ENCODE measurements at places on chromosomes 7 and 10.

- DNase-seq: no peak
Observed at GRCh38 chr10:49325916-49326783, 27.2 kb downstream of the C10orf71 start.

DNA sequence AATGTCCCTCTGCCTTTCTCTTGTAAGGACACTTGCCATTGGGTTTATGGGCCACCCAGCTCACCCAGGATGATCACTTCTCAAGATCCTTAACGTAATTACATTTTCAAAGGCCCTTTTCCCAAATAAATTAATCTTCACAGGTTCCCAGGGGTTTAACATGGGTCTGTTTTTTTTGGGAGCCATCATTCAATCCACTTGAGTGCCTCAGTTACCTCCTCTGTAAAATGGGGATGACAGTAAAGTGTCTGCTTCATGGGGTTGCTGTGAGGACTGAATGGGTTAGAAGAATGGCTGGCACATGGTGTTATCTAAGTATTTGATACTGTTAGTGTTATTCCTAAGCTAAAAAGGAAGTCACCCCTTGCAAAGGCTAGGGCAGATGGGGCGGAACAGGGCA, 7.4 kb downstream of the C10orf105 start:
- DNase-seq: no peak

- DNase-seq: no peak
Observed at GRCh38 chr10:112792487-112793201, 157.4 kb upstream of the TCF7L2 start.

DNA sequence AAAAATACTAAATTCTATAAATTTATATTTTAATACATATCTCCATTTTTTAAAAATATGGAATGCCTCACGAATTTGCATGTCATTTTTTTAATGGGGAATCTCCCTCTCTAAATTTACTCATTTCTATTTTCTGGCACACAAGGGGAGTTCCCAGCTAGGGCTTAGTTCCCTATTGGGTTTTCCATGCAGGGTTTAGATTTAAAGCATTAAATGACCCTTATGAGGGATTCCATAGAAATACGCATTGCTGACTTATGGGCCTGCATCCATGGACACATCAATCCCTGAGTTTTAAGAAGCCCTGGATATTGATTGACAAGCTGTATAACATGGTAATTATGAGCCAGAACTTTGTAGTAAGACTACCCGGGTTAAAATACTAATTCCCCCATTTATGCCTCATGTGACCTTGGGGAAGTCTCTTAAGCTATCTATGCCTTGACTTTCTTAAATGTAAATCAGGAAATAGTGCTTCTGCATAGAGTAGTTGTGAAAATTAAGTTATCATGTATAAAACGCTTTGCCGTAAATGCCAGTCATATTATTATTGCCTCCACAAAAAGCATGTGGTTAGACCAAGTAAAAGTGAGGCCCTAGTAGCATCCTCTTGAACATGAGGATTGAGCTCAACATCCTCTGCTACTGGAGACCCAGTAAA, 78.8 kb upstream of the ANKRD1 start:
- DNase-seq: no peak

GRCh38 chr7:91894781-91895480, 14.4 kb upstream of the MTERF1 start:
- DNase-seq: no peak

DNA sequence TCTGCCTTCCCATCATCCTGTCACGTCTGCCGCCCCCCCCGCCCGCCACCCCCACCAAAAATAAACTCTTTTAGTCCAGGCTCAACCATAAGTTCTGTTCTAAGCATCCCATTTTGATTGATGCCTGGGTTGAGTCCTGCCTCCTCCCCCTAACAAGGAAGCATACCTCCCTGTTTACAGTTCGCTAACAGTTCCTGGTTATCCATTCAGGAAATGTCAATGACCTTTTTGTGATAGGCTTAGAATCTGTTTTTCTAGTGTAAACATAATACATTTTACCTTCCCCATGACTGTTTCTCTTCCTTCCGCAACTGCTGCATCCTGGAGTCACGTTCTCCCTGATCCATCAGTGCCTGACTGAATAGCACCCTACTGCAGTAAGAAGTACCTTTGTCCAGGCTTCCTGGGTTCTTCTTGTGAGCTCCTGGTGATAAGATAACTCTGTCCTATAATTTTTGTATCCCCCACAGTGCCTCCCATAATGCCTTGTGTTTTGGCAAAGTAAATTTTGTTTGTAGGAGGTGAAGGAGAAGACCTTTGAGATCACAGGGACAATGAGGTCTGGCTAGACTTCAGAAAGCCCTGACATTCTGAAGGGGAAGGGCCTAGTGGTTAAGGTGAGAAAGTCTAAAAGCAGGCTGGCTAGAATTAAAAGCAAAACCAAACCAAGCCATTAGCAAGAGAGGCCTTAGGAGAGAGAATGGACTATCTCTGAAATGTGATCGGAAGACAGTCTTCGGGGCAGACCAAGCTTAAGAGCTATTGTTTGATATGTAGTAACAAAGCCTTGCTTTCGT, 7.3 kb downstream of the AGFG2 start:
- no peak for DNase-seq

DNA sequence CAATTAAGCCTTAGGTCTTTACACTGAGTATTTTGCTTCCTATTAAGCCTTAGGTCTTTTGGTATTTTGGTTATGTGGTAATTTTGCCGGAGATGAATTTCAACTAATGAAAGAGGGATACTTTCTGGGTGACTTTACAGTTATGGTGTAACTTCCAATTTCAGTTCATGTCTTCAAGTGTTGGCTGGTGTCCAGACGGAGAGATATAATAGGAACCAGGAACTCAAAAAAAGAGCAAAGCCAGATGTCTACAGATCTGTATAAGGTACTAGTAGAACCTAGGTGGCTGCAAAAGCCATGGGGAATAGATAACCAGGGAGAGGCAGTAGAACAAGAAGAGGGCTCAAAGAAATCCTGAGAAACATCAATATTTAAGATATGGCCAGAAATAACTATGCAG, 12.3 kb downstream of the ERCC6 start:
- DNase-seq: no peak

GRCh38 chr10:62491597-62491996, 117.4 kb downstream of the ZNF365 start:
- DNase-seq: no peak

GRCh38 chr7:37732253-37732652, 48.7 kb downstream of the GPR141 start:
- DNase-seq: no peak

GRCh38 chr7:158165711-158166110, 421.9 kb downstream of the PTPRN2 start:
- DNase-seq: no peak

- no peak for DNase-seq
Observed at GRCh38 chr10:11789306-11789705, 33.9 kb upstream of the PROSER2 start.

DNA sequence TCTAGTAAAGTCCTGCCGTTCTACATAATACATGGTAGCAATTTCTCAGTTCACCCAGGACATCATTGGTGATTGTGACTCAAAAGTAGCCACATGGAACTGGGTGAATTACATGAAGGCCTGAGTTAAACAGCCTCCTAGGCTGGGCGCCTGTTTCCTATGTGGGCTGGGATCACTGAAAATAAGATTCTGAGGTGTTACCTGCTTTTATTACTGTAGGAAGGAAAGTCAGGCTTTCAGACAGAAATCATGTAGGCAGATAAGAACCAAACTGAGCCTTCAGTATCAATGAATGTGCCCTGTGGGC, 160.4 kb downstream of the CAMK1D start:
- DNase-seq: no peak

- no peak for DNase-seq
Observed at GRCh38 chr10:125273023-125273422, 112.7 kb upstream of the CTBP2 start.

DNA sequence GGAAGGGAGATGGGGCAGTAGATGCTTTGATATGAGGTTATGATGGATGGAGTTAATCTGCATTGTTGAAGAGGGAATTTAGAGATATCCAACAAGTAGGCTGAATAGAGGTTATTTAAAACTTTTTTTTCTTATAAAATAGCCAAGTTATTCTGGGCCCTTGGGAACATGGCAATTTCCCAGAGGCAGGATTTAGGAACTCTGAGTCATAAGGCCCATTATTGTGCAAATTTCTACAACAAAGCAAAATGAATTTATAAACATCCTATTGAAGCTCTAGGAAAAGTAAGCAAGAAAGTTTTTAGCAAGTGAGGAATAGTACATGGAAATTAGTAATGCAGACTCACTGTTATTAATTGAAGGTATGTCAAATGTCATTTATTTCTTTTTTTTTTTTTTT, 160.9 kb upstream of the NPY start:
- no peak for DNase-seq

- DNase-seq: no peak
Observed at GRCh38 chr7:149238051-149238450, 1.4 kb upstream of the ZNF212 start.

GRCh38 chr10:80177781-80178636, 27.3 kb downstream of the ANXA11 start:
- DNase-seq: no peak

- no peak for DNase-seq
Observed at GRCh38 chr7:108054537-108054936, 51.6 kb upstream of the LAMB1 start.

DNA sequence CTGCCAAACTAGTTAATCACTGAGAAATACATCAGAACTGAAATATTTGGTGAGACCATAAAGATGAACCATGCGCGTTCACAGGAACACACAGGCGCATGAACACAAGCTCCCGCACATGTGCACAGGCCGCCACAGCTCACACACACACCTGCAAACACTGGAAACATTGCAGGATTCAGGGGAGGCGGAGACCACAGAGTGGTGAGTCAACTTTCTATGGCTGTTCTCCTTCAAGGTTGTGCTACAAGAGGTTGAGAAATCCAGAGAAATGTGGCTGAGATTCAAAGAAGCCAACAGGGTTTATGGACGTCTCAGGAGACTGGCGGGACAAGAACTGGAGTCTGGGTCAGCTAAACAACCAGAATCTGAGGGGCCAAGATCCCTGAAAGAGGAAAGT, 17.8 kb downstream of the ESYT2 start:
- DNase-seq: peak; percentile 47

- no peak for DNase-seq
Observed at GRCh38 chr10:52756966-52757365, 15.6 kb downstream of the MBL2 start.

- no peak for DNase-seq
Observed at GRCh38 chr7:31796375-31796774, 109.4 kb downstream of the PPP1R17 start.

GRCh38 chr7:141928146-141928844, 12.1 kb downstream of the OR9A4 start:
- no peak for DNase-seq

- DNase-seq: no peak
Observed at GRCh38 chr10:126839094-126839761, 66.0 kb upstream of the DOCK1 start.

- no peak for DNase-seq
Observed at GRCh38 chr10:51090190-51090589, 15.9 kb downstream of the PRKG1 start.

DNA sequence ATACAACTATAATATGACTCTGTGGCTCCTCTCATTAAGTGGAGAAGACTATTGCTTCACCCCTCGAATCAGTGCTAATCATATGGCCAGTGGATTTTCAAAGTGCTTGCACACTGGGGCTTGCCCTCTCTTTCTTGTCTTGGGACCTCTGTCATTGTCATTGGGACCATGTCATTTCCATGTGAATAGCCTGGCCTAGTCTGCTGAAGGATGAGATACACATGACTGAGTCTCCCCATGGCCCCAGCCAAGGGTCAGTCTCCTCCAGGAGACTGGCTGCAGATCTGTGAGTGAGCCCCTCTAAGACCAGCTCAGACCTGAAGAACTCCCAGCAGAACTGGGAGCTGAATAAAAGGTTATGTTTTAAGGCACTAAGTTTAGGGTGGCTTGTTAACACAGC, 39.5 kb downstream of the PKD1L1 start:
- no peak for DNase-seq

DNA sequence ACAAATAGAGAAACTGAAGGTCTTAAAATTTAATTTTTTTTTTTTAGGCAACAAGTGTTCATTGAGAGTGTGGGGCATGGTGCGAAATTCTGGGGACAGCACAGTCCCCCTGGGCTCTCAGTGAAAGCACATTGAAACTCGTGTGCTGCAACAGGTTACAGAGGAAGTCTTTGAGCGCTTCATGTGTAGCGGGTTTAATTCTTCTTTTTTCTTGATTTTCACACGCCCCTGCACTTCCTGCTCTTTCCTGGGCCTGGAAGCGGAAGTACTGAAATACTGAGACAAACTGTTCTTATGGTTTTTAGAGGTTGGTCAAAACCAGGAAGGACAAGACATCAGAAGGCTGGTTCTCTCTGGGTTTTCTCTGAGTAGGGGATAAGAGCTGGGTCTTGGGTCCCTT, 203.5 kb downstream of the PTEN start:
- no peak for DNase-seq
